ENCODE measurements at places on chromosomes 16 and 17.

DNA sequence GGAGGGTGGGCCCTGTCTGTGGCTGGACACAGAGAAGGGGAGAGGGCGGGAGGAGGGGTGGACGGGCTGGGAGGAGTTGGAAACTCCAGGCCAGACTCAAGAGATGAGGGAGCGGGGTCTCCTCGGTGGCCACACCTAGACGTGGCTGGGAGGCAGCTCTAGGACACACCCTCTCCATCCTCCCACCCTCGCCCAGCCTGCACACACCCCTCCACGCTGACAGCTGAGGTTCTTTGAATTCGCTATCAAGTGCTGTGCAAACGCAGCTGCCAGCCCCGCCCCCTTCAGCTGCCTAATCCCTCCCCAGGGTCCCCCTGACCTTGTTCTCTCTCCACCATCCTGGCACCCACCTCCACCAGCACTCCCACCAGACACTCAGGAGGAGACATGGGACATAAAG is 48.7 kb downstream of the DNAH17 start:
- no peak for DNase-seq

- no peak for DNase-seq
These were observed 27.7 kb downstream of the TPSG1 start for GRCh38 chr16:1197237-1197866.

GRCh38 chr17:78027121-78027520 is 68.6 kb downstream of the TNRC6C start:
- no peak for DNase-seq

DNA sequence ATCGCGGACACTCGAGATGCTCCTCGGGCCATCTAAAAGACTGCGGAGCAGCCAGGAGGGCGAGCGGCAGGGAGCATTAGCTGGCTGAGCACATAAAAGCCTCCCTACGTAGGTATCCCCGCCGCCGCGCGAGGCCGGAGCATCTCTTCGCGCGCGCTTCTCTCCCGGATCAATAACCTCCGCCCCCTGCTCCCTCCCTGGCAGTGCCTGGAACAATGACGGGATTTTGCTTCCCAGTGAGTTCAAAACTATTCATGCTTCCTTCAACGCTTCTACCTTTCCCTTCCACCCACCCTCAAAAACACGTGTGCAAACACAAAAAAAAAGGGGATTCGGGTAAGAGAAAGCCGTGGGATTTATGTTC is 984 bp downstream of the CENPV start:
- peak; percentile 62 for DNase-seq

- no peak for DNase-seq
These were observed 11.6 kb upstream of the WDR45B start for GRCh38 chr17:82659886-82660285.

- no peak for DNase-seq
These were observed 14.9 kb upstream of the CCR7 start for GRCh38 chr17:40580140-40580539.

- DNase-seq, result no peak
These were observed 16.3 kb downstream of the IRF8 start for GRCh38 chr16:85915125-85915845.

- DNase-seq, result no peak
These were observed 6.8 kb downstream of the MYO1D start for GRCh38 chr17:32870027-32870670.

GRCh38 chr17:81599719-81600486 is 37.0 kb downstream of the NPLOC4 start:
- DNase-seq, result no peak

GRCh38 chr17:75595920-75596313 is 8.3 kb downstream of the MYO15B start:
- DNase-seq, result no peak

- DNase-seq, result no peak
These were observed 7.3 kb downstream of the HSD11B2 start for GRCh38 chr16:67438098-67438791.

DNA sequence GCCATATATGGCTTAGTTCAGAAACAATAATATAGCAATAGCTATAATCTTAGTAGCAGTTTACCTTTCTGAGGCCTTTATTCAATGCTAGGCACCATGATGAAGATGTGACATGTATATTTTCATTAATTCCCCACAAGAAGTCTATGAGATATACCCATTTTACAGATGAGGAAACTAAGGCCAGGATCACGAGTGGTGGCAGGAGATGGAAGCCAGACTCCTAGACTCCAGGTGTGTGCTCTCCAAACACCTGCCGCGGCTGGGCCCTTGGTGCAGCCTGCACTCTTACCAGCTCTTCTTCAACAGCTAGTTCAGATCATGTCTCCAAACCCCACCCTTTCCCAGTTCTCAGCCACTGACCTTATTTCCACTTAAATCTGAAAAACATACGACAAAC is 15.2 kb downstream of the NXPH3 start:
- DNase-seq, result no peak

GRCh38 chr17:1216217-1217088 is 36.7 kb upstream of the ABR start:
- no peak for DNase-seq

GRCh38 chr17:16281351-16281750 is 64.3 kb downstream of the PIGL start:
- no peak for DNase-seq

- DNase-seq, result no peak
These were observed 61.0 kb upstream of the RBBP6 start for GRCh38 chr16:24478401-24478800.

DNA sequence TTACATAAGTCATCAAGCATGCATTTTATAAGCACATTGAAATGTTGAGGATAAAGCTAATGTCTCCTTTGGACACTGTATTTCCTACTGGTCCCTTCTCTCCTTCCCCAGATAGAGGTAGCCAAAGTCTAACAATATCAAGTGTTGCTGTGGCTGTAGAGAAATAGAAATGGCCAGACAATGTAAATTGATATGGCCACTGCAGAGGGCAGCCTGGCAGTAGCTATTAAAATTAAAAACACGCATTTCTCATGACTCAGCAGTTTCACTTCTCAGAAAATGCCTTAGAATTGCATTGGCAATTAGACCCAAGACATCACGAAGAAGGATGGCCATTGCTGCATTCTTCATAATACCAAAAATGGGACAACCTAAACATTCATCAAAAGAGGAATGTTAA is 46.8 kb upstream of the MRTFB start:
- DNase-seq, result no peak

DNA sequence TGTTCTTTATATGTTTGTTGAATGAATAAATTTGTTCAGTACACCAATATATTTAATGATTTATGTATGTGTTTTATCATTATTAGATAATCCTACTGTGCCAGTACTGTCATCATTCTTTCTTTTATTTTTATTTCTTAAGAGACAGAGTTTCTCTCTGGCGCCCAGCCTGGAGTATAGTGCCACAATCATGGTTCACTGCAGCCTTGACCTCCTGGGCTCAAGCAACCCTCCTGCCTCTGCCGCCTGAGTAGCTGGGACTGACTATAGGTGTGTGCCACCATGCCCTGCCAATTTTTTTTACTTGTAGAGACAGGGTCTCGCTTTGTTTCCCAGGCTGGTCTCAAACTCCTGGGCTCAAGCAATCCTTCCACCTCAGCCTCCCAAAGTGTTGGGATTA is 41.8 kb downstream of the PAFAH1B1 start:
- no peak for DNase-seq

DNA sequence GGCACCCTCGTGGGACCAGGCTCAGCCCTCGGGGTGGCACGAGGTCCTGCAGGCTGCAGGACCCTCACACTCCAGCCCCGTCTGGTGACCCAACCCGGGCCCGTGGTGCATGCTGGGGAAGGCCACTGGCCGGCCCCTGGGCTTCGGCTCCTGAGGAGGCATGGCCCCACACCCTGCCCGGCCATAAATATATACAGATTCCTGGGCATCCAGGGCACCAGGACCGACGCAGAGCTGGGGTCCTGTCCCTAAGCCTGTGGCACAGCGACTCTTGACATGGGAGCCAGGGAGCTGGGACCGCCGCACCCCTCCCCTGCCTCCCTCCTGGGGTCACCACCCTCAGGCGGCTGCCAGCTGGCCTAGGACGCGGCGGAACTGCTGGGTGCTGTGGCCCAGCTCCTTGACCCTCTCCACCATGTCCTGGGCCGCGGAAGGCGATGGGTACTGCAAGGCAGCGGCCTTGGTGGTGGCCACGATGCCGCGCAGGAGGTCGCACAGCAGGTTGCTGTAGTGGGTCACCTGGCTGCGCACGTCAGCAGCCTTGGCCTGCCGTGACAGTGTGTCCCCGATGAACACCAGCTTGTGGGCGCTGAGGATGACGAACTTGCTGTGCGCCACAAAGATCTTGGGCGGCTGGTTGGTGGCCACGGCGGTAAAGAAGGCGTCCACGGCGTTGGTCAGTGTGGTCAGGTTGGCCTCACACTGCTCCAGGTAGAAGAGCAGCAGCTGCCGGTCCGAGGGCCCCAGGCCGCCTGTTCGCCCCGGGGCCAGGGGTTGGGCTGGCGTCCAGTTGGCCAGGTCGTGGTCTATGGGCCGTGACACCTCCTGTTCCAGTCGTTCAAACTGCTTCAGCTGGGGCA is 10.6 kb downstream of the CTRB1 start:
- no peak for DNase-seq

GRCh38 chr16:29994600-29995323 is 655 bp downstream of the HIRIP3 start:
- DNase-seq, result no peak

DNA sequence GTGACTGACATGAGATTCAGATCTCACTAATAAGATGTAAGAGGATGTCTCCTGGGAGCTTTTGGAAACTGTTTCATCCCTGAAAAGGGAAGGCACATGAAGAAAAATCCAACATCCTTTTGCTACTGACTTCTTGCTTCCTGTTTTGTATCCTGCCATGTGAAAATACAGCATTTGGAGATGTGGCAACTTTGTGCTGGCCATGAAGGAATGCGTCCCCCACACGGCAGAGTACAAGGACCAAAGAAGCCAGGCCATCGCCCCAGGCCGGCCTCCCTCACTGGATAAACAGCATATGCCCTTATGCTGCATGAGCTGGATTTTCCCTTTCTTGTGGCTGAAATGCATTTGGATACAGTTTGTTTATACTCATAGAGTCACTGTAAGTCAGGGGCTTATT is 5.5 kb upstream of the HASPIN start:
- DNase-seq, result no peak

- DNase-seq, result no peak
These were observed 266.0 kb downstream of the ENGASE start for GRCh38 chr17:79340333-79341221.

GRCh38 chr16:5498562-5498961 is 401.0 kb upstream of the EEF2KMT start:
- no peak for DNase-seq

- no peak for DNase-seq
These were observed 29.0 kb downstream of the RTN4RL1 start for GRCh38 chr17:1995907-1996799.

- DNase-seq, result no peak
These were observed 26.8 kb downstream of the DRC3 start for GRCh38 chr17:17999364-18000029.

DNA sequence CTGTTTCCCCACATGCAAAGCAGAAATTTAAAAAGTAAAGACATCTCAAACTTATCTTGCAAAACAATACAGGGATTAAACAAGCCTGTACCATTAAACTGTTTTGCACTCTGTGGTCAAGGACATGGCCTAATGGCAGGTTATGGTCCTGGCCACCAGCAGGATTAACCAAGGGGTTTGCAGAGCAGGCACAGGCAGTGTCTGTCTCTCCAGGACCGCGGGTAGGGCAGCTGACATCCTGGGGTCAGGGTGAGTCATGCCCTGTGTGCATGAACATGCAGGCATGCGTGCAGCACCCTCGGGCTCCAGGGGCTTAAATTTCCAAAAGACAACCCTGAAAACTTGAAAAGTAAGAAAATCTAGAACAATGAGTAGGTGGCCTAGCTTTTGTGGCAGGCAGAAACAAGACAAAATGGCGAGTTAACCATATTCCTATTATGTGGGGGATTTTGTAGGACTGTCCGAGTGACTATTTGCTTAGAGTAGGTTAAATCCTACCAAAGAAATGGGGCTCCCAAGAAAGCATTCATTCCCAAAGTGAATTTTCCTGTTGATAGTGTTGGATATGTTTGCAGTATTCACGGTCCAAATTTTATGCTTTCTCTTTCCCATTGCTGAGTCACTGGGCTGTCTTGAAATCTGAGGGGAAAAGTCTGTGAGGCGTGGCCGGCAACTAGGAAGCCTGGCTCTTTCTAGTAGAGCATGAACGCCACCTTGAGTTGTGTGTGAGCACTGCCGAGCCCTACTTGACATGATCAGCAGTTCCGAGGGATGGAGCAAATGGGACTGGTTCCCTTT is 158.4 kb upstream of the FAM20A start:
- peak; percentile 95 for DNase-seq

DNA sequence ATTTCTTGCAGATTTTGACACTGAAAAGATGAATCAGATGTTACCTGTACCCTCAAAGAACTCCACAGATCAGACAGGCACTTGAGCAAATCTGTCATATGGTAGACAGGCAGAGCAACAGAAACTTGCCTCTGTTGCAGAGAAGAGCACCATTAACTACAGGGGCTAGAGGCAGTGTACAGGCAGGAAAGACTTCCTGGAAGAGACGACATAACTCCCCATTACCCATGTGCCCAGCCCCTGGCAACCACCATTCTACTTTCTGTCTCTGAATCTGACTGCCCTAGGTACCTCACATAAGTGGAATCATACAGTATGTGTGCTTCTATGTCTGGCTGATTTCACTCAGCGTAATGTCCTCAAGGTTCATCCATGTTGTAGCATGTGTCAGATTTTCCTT is 15.5 kb downstream of the GFOD2 start:
- no peak for DNase-seq

DNA sequence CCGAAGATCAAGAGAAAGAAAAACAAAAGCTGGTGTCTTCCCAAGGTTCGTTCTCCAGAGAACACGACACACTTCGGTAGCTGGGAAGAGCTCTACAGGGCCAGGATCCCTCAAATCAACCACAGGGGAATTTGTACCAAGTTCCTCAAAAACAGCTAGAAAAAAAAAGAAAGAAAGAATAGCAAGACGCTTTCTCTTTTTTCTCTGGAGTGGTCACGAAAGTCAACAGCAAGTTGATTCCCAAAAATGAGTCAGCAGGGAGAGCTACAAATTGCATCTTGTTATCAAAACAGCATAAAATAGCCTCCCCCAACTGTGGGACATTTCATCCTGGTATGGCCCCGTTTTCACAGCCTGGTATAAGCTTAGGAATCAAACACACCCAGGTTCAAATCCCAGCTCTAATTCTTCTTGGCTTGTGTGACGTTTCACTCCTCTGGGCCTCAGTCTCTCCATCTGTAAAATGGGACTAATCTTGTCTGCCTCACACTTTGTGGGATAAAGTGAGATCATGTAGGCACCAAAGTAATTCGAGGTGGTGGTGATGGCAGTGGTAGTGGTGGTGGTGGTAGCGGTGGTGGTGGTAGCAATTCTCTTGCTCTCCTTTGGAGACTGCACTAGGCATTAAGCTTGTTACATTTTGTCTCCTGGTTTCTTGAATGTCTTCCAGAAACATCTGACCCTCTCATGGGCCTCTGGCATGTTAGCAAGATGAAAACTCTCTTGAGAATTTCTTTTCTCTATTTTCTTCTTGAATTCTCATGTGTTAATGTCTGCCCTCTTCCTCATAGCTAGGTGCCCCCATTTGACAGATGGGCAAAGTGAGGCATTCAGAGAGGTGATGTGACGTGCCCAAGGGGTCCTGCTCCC is 988 bp upstream of the IL21R start:
- DNase-seq, result no peak

Data from A549 (cell line).